Stimulated activated naive CD4-positive, alpha-beta T cell (primary cell): ENCODE measurements at places on chromosomes 11 and 22.

- DNase-seq: no peak
Measured at GRCh38 chr22:45636683-45637082, 35.0 kb upstream of the ATXN10 start.

GRCh38 chr22:50008151-50009040, 4.2 kb downstream of the IL17REL start:
- no peak for DNase-seq

- DNase-seq: no peak
Measured at GRCh38 chr11:46072172-46072964, 48.9 kb downstream of the PHF21A start.

DNA sequence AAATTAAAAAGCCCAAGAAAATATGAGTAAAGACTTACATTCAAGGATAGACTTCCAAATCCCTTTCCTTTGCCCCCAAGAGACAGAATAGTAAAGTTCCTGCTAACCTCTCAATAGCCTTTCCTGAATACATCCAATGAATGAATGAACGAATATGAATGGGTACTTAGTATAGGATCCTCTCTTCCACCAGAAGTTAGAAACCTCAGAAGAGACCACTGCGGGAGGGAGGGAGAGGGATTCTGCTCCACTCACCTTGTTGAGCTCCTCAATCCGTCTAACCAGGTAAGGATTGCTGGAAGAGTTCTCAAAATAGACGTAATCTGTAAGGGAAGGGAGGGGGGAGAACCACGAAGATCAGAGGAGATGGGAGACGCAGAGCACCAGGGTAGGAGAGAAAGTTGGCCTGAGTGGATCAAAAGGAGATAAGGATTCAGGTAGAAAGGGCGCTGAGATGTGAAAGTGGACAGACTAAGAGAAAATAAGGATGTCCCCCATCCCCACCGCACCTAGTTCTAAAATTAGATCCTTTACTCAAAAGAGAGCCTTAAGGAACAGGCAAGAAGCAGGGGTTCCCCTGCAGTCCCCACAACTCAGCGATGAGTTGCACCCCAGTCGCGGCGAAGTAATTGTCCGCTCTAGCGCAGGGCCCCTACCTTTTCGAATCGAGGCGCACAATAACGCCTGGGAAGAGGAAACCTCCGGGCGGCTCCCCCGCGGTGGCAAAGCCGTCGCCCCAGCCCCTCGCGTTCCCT, 1.1 kb downstream of the MTA2 start:
- DNase-seq: no peak

DNA sequence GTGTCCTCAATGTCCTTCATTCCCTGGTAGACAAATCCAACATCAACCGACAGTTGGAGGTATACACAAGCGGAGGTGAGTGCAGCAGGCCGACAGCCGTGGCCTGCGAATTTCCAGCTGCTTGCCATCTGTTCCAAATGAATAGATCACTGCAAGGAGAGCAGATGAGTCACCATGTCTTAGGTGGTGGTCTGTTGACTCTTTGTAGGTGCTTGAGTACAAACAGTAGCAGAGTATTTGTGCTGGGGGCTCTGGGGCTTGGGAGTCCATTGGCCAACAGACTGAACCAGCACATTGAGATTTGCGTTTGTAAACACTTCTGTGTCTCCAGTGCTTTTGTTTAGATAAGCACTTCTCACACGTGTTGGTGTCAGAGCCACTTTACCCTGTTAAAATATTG, 21.1 kb downstream of the EIF3L start:
- no peak for DNase-seq

DNA sequence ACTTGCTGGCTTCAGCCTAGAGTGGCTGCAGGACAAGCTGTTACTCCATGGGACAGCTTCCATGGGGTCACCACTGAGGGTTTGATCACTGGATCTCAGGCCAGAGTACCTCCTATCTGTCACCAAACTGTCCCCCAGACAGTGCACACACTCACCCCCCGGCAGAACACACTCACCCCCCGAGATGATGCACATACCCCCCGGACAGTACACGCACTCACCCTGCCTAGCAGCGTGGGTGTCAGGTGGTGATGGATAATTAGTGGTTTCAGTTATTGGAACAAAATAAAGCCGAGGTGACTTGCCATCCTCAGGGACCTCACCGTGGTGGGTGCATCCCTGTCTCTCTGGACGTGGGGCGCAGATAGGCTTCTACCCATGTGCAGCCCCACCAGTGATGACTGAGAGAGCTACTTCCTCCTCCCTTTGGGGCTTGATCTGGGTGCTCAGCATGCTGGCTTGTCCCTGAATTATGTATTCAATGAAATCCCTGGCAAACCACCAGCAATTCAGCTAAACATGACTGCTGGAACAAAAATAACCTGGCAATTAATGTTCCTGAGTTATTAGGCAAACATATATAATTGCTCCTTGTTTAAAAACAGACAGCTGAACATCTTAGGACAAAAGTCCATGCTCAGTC, 18.9 kb downstream of the TANGO2 start:
- no peak for DNase-seq

GRCh38 chr11:84648471-84648870, 978.7 kb downstream of the DLG2 start:
- no peak for DNase-seq

- DNase-seq: peak; percentile 55
Measured at GRCh38 chr22:30396871-30397655, at the start of gene SEC14L2. Gene SEC14L2 (plus strand): TSS chr22:30397018. CDS start chr22:30397117, 99 bp downstream.

- DNase-seq: no peak
Measured at GRCh38 chr22:46085828-46086576, 64.3 kb upstream of the PPARA start.

DNA sequence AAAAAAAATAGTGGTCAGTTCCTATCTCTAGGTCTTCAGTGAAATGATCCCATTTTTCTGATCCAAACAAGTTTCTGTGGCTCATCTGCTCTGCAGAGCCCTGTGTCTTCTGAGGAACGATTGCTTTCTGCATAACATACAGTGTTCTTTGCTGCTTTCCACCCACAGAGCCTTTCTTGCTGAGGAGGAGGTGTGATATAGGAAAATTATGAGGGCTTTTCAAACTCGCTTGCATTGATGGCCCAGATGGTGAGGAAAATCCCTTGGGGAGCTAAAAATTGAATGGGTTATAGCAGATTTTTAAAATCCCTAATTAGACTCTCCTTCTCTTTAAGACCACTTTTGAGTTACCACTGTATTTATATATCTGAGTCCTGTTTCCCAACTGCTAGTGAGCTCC, 31.3 kb downstream of the JAM3 start:
- no peak for DNase-seq

DNA sequence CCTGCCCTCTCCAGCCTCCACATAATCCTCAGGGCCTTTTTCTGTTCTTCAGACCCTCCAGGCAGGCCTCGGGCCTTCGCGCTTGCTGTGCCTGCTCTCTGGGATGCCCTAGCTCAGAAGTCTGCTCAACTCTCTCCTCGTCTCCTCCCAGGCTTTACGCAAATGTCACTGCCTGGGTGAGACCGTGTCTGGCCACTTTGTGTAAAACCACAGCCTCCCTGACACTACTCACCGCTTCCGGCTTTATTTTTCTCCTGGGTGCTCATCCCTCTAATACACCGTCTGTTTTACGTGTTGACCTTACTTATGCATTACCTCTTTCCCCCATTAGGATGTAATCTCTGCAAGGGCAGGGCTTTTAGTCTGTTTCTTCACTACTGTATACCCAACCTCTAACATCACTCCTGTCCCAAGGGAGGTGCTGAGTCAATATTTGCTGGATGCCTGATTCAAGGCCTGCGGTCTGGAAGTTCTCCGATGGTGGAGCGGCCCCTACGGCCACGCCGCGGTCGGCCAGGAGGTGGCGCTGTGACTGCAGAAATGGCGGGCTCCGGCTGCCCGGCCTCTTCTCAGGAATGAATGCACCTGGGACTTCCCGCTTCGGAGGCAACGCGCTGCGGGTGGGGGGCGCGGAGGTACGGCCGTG, 58.2 kb upstream of the THY1 start:
- DNase-seq: peak; percentile 55

- DNase-seq: no peak
Measured at GRCh38 chr11:92480499-92480898, 255.9 kb downstream of the FAT3 start.

GRCh38 chr11:1978720-1979473, 18.7 kb downstream of the H19 start:
- no peak for DNase-seq

GRCh38 chr22:23926561-23926960, 32.4 kb downstream of the MIF start:
- DNase-seq: no peak

- DNase-seq: no peak
Measured at GRCh38 chr11:1748636-1749394, 1.6 kb downstream of the IFITM10 start.

DNA sequence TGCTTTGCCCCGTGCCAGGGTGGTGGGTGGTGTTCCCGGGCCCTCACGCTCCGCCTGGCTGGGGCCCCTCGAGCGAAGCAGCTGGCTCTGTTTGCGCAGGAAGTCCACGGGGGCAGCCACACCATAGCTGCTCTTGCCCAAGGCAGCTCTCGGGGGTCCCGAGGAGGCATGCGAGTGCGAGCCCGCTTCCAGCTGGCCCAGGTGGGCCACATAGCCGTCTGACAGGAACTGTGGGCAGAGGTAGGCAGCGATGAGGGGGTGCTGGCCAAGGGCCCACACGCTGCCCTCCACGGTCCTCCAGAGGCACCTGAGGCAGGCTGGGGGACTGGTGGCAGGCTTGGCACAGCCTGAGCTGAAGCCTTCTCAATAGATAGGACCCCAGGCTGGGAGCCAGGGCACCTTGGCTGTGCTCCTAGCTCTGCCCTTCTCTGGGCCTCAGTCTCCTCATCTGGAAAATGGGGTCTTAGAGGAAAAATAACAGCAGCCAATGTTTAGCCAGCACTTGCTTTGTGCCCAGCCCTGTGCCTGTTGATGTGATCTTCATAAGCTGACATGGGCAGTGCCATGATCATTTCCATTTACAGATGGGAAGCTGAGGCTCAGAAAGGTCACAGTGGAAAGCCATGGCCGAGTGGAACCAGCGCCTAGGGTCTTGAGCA, 9.4 kb downstream of the AIP start:
- no peak for DNase-seq

- no peak for DNase-seq
Measured at GRCh38 chr11:87743007-87743406, 432.2 kb downstream of the RAB38 start.
